Stimulated activated CD8-positive, alpha-beta memory T cell treated with anti-CD3 and anti-CD28 coated beads, Interleukin-7, amount 100 ng/mL, for 24 hours (primary cell): ENCODE measurements at places on chromosomes 16 and 17.

DNA sequence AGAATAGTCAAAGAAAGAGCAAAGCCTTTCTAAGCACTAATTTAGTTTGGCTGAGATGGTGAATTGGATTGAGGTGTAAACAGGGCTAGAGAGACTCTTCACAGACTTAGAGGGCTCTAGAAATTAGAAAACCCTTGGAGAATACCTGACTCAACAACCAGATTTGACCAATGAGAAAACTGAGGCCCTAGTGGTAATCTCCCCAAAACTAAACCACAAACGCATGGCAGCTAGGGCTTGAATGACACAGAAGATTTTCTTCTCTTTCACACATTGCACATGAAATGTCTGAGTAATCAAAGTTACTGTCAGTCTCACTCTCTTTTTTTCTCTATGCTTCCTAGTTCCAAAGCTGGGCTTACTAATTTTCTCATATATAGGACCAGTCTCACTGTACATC is 314.5 kb upstream of the KCNJ16 start:
- no peak for DNase-seq

DNA sequence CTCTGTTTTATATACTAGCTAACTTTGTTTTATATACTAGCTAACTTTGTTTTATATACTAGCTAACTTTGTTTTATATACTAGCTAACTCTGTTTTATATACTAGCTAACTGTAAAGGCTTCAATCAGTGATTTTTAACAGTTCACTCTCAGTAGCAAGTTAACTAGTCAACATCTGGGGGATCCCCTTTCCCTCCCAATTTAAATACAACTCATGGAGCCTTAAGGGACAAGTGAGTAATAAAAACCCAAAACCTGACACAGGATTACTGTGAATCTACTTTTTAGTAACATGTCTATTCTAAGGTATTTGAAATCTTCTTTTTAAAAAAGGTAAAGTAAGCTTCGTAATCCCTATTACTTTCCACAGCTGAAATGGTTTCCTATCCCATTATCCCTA is 32.2 kb downstream of the FAM222B start:
- no peak for DNase-seq

DNA sequence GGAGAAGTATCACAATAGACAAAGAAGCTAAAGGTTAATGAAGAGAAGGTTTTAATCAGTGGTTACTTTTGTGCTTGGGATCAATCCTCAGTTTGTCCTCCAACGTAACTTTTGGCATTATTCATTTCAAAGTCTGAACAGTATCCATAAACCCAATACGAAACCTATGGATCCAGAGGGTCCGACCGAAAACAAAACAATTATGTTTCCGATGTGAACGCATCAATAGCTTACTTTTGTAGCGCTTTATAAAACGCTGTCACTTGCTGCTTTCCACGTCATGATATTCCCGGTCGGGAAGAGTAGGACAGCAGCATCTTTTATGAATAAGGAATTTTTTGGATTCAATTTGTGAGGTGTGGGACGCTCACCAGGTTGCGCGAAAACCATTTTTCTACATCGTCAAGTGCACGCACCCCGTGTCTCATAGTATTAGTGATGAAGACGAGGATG is 383.8 kb downstream of the ZFHX3 start:
- DNase-seq, result no peak

- DNase-seq, result no peak
Measured at GRCh38 chr17:35907691-35908090, 22.9 kb downstream of the RDM1 start.

- no peak for DNase-seq
Measured at GRCh38 chr17:72164158-72164739, 43.4 kb downstream of the SOX9 start.

- no peak for DNase-seq
Measured at GRCh38 chr16:31880322-31880979, 6.8 kb downstream of the ZNF267 start.

GRCh38 chr17:57352665-57353175 is 96.4 kb downstream of the MSI2 start:
- no peak for DNase-seq

DNA sequence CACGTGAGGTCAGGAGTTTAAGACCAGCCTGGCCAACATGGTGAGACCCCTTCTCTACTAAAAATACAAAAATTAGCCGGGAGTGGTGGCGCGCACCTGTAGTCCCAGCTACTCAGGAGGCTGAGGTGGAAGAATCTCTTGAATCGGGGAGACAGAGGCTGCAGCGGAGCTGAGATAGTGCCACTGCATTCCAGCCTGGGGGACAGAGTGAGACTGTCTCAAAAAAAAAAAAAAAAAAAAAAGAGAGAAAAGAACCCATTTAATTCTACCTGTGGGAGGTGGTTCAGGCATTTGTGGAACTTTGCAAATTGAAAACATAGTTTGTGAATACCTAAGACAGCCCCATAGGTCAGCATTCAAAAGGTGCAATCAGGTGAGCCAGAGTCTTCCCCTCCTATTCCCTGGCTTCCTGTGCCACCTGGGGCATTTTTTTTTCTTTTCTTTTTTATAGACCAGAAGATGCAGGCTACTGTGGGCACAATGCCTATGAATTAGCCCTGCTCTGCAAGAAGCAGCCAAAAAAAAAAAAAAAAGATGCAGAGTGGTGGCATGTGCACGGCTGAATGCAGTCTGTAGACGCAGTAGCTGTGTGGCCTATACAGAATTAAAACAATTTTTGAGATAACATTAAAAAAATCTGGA is 9.1 kb upstream of the SOCS3 start:
- no peak for DNase-seq

DNA sequence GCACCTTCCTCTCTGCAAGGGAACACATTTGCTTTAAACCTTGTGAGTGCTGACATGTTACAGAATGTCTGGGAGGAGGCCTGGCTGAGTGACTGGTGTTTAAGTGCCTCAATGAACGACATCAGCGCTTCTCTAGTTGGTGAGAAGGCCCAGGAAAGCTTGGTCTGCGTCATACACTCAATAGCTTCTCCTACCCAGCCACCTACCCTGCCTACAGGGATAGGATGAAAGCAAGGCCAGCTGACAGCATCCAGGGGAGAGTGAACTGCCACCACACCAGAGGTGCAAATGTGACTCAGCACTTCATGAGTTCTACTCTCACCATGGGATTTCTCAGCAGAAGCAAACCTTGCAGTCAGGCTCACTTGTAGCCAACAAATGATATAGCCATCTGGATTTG is 31.7 kb upstream of the CFAP20 start:
- DNase-seq, result no peak

- no peak for DNase-seq
Measured at GRCh38 chr17:59436900-59437299, 105.4 kb downstream of the YPEL2 start.

GRCh38 chr17:11996722-11997146 is 541 bp downstream of the ZNF18 start:
- peak; percentile 4 for DNase-seq

DNA sequence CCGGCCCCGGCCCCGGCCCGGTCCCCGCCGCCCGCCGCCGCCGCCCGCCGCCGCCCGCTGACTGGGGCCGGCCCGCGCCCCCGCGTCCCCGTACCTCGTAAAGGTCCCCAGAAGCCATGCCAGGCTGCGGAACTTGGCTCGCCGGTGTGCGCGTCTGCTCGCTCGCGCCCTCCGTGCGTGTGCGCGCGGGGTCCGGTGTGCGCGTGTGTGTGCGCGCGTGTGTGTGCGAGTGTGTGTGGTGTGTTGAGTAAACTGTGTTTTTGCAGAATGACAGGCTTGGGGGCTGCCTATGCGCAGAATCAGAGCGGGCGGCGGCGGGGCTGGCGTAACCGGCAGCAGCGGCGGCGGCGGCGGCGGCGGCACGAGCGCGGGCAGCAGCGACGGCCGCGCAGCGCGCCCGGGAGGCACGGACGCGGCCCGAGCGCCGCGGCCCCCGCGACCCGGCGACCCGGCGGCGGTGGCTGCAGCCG is 307 bp downstream of the CDYL2 start:
- DNase-seq, result peak; percentile 16

- no peak for DNase-seq
Measured at GRCh38 chr17:57852092-57852954, 2.5 kb upstream of the MRPS23 start.
